Natural killer cell treated with Interleukin-12 subunit alpha and Interleukin-12 subunit beta and Interleukin-15 and Interleukin-18, amount 100 ng/mL, for 72 hours (primary cell): ENCODE measurements at places on chromosomes 11 and 22. TPM values are rescaled to one million over a fixed set of nuclear protein-coding genes. Genes with fewer than 3 reads are reported as not detected.

GRCh38 chr11:3010004-3010403 lies 17.9 kb upstream of the NAP1L4 start:
- H3K36me3 ChIP-seq, result peaks cover 5% of the 10 kb centered on the region
- H3K4me3 ChIP-seq, result no peak overlapping the region
- H3K27ac ChIP-seq, result peak overlapping the region; percentile 49
- H3K27me3 ChIP-seq, result no peaks in the 10 kb centered on the region

GRCh38 chr11:119363851-119364590 lies 17.5 kb downstream of the USP2 start:
- no peak overlapping the region for H3K27ac ChIP-seq
- no peak for DNase-seq
- peaks cover 48% of the 10 kb centered on the region for H3K27me3 ChIP-seq
- peaks cover 7% of the 10 kb centered on the region for H3K4me1 ChIP-seq
- H3K36me3 ChIP-seq, result no peaks in the 10 kb centered on the region

DNA sequence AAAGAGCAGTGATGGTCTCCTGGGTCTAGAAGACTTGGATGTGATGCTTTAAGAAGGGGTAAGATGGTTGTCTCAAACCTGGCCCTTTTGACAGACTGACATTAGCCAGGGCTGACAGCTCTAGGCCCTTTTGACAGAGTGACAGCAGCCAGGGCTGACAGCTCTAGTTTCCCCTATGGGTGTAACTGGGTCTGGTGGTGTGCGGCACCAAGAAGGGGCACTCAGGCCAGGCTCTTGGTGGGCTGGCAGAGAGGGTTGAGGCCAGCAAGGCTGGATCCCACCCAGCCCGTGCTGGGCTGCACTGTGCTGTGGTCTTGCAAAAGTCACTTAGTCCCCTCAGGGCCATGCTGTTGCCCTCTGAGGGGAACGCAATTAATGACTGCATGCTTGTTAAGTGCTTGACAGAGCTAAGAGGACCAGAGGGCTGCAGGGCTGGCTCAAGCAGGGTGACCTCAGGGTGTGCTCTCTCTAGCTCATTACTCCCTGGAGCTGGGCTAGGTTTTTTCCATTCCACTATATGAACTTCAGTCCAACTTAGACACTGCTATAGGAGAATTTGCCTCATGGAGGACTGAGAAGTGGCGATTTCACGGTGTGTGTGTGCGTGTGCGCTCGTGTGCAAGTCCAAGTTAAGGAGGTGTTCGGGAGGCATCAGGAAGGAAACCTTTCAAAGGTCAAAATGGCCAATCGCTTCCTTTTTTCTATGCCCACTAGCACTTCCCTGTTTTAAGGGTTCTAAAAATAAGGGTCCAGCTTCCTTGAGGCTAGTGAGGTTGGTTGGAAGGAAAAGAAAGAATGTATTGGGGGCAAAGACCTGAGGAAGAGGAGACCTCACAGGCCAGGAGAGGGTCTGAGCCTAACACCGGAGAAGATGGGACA lies 4.4 kb downstream of the UBASH3B start:
- no peak for DNase-seq
- H3K27ac ChIP-seq, result no peak overlapping the region
- peaks cover 4% of the 10 kb centered on the region for H3K27me3 ChIP-seq
- H3K4me1 ChIP-seq, result peaks cover 37% of the 10 kb centered on the region
- no peaks in the 10 kb centered on the region for H3K36me3 ChIP-seq
- H3K4me3 ChIP-seq, result no peak overlapping the region

DNA sequence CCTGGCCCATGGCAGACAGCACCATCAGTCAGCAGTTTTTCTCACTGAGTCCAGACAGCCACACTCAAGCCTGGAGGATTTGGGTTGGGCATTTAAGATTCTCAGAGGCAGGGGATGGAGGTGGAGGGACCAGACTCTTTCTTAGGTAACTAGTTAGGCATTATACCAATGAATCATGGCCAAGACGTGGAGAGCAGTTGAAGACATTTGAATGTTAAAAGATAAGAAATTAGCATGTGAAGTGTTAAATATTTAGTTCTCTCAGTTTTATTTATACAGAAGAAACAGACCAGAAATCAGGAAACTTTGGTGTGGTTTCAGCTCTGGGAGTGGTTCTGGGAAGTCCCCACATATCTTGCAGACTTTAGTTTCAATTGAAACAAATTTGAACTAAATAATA lies 9.9 kb downstream of the GTF2H1 start:
- no peak for DNase-seq
- peaks cover 42% of the 10 kb centered on the region for H3K4me1 ChIP-seq
- H3K4me3 ChIP-seq, result peak overlapping the region; percentile 69
- H3K36me3 ChIP-seq, result peaks cover 24% of the 10 kb centered on the region

- H3K4me3 ChIP-seq, result no peak overlapping the region
- H3K27ac ChIP-seq, result no peak overlapping the region
- no peaks in the 10 kb centered on the region for H3K4me1 ChIP-seq
- no peak for DNase-seq
These were observed 76.3 kb downstream of the PRCP start for GRCh38 chr11:82823647-82824619.

DNA sequence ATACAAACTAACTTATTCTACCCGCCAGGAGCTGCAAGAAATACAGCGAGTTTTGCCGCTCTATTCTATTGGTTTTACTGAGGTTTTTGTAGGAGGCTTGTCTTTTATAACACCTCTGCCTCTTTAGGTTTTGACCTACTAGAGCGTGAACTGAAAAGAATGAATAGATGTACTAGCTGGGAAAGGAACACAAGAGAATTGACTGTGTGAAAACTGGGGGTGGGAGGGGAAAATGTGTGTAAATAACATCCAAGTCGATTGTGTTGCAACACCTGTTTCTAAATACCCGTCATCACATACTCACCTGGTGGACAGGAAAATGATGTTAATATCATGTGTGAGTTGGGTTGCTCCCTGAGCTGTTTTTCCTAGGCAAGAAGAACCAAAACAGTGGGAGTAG lies 12.9 kb upstream of the JHY start:
- peaks cover 13% of the 10 kb centered on the region for H3K36me3 ChIP-seq
- H3K27ac ChIP-seq, result no peak overlapping the region
- H3K4me3 ChIP-seq, result no peak overlapping the region
- DNase-seq, result no peak

DNA sequence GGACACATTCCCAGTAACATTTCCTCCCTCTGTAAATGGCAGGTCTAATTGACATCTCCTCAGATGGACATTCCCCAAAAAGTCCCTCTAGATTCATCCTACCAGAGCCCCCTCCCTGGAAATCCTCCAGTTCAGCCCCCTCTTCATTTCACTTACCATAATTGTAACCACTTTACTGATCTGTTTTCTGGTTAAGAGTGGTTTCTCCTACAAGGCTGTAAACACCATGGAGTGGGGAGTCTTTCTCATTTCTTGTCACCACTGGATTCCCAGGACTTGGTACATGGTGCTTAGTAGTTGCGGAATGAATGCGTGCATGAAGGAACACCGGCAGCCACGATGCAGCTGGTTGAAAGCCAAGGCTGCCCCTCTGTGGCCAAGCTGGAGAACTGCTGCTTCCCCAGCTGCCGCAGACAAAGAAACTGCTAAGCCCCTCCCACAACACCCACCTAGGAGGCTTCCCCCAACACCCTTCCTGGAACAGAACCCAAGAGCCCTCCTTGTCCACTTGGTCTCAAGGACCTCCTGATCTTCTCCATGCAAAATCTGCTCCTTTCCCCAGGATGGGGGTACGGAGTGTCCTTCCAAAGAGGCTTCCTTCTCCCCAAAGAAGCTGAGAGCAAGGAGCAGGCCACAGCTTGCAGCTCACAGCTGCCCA lies 18.6 kb upstream of the SCARF2 start:
- H3K4me1 ChIP-seq, result peaks cover 14% of the 10 kb centered on the region
- no peaks in the 10 kb centered on the region for H3K36me3 ChIP-seq
- peak overlapping the region; percentile 53 for H3K27ac ChIP-seq

DNA sequence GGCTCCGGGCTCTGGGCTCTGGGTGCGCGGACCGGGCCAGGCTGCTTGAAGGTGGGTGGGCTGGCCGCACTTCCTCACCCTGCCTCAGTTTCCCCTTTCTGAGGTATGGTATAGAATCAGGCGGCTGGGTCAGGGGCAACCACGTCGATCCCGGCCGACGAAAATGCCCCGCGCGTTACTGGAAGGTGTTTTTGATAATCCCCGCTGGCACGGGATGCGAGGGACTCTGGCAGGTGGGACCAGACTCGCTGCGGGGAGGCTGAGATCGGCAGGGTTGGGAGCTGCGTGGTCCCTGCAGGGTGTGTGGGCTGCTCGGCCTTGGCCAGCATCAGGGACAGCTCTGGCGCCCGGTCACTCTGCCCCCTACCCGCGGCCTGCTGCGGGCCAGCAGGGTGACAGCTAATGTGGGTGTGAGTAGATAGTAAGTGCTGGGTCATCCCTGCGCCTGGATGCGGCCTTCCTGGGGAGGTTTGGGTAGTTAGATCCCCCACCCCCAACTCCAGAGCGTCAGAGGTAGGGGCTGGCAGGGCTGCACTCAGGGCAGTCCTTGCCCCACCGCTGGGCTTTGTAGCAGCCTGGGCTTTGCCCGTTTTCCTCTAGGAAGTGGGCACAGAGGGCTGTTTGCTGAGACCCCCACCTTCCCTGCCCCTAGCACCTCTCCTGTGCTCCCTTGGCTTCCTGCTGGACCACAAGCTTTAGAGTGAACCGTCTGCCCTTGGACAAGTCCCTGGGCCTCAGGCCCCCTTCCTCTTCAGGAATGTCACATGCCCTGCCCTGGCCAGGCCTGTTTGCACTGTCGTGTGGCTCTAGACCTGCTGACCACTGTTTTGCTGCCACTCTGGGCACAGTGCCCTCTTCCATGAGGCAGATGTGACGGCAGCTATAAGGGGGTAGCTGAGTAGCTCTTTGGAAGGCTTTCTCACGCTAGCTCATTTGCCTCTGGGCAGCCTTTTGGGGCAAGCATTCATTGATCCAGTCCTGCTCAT lies 579 bp downstream of the TANGO2 start:
- peak overlapping the region; percentile 90 for H3K27ac ChIP-seq
- no peaks in the 10 kb centered on the region for H3K27me3 ChIP-seq
- peaks cover 35% of the 10 kb centered on the region for H3K4me1 ChIP-seq
- H3K36me3 ChIP-seq, result no peaks in the 10 kb centered on the region
- no peak for DNase-seq

DNA sequence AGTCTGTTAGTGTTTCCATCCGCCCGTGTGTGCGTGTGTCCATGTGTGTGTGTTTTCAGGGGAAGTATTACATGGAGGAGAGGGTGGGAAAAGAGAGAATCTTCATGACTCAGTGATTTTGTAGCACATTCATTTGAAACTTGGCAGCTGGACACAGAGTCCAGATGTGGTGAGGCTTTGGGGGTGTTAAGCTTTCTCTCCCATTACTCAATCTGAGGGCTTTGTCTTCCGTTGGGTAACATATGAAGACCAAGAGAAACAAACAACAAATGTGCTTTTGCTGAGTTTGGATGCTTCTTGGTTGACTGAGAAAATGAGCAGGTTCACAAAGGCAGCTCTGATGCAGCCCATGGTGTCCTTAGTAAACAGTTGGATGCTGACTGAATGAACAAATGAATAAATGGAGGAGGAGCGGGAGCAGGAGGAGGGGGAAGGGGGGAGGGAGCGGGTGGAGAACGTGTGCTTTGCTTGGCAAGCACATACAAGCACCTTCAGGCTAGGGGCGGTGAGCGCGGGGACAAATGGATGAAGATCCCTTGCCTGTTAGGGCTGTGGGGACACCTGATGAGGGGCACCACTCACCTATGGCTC lies 104.3 kb downstream of the ST3GAL4 start:
- H3K4me3 ChIP-seq, result no peak overlapping the region
- no peak for DNase-seq
- no peaks in the 10 kb centered on the region for H3K27me3 ChIP-seq
- no peak overlapping the region for H3K27ac ChIP-seq

DNA sequence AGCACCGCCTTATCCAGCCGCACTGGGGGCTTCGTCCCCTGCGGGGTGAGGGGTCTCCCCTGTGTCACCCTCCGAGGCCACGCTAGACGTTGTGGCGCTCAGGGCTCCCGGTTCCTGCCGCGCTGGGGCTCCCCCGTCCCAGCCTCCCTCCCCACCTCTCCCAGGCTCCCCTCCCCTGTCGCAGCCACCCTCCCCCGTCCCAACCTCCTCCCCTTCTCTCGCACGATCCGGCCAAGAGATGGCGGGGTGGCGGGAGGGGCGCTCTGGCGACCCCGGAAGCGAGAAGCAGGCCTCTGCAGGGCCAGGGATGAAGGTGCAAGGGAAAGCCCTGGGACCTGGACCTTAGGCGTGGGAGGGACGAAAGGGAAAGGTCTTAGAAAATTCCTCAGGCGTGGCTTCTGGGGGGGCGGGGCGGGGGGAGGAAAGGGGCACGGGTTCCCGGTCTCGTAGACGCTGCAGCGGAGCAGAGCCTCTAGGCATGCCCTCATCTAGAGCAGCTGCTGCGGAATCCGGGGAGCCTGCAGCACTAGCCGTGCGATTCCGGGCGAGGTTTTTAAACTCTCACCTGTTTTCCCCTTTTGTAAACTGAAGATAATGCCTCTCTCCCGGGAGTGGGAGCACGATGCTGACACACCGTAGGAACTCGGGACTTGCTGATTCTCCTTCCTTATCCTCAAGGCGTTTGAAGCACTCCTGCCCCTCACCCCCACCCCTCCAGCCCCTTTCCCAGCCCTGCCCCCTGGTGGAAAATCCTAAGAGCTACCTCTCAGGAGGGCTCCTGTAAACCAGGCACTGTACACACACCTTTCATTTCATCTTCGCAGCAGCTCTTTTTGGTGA lies 14.4 kb downstream of the KCNJ5 start:
- peaks cover 14% of the 10 kb centered on the region for H3K4me1 ChIP-seq
- peak overlapping the region; percentile 74 for H3K4me3 ChIP-seq
- H3K27me3 ChIP-seq, result peaks cover 46% of the 10 kb centered on the region
- no peak for DNase-seq
- H3K36me3 ChIP-seq, result no peaks in the 10 kb centered on the region

GRCh38 chr22:23178512-23179254 lies 1.6 kb upstream of the BCR start:
- H3K4me1 ChIP-seq, result peaks cover 41% of the 10 kb centered on the region
- DNase-seq, result peak; percentile 75
- H3K27me3 ChIP-seq, result no peaks in the 10 kb centered on the region
- H3K27ac ChIP-seq, result peak overlapping the region; percentile 36
- H3K4me3 ChIP-seq, result peak overlapping the region; percentile 49
- peaks cover 9% of the 10 kb centered on the region for H3K36me3 ChIP-seq

DNA sequence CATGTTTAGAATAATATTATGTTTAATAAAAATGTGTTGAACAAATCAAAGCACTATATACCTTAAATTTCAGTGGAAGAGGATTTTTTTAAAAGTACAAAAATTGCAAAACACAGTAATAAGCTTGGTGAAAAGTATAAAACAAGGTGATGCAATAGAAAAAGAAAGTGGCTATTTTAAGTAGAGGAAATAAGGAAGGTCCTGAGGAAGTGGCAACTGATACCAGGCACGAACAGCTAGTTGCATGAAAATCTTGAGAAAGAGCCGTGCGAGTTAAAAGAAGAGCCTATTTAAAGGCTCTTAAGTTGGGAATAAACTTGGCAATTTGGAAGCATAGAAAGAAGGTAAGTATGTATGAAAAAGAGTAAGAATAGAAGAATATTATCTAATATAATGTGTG lies 1679.3 kb downstream of the LRRC4C start:
- H3K27ac ChIP-seq, result no peak overlapping the region
- DNase-seq, result no peak
- H3K4me3 ChIP-seq, result no peak overlapping the region
- no peaks in the 10 kb centered on the region for H3K4me1 ChIP-seq
- no peaks in the 10 kb centered on the region for H3K27me3 ChIP-seq

The MRGPRX4 gene
- not detected for total RNA-seq

The VSTM5 gene
- total RNA-seq, result not detected

The ACTN3 gene
- total RNA-seq, result 0.73 TPM

The CADM1 gene
- 1.0 TPM for total RNA-seq

The OR4A16 gene
- total RNA-seq, result not detected

The XKR3 gene
- not detected for total RNA-seq
